ENCODE measurements at places on chromosomes 1 and 21. TPM values are rescaled to one million over a fixed set of nuclear protein-coding genes. Genes with fewer than 3 reads are reported as not detected.
A peak's percentile ranks its signal among the peaks of the same experiment; 100 is the strongest.

DNA sequence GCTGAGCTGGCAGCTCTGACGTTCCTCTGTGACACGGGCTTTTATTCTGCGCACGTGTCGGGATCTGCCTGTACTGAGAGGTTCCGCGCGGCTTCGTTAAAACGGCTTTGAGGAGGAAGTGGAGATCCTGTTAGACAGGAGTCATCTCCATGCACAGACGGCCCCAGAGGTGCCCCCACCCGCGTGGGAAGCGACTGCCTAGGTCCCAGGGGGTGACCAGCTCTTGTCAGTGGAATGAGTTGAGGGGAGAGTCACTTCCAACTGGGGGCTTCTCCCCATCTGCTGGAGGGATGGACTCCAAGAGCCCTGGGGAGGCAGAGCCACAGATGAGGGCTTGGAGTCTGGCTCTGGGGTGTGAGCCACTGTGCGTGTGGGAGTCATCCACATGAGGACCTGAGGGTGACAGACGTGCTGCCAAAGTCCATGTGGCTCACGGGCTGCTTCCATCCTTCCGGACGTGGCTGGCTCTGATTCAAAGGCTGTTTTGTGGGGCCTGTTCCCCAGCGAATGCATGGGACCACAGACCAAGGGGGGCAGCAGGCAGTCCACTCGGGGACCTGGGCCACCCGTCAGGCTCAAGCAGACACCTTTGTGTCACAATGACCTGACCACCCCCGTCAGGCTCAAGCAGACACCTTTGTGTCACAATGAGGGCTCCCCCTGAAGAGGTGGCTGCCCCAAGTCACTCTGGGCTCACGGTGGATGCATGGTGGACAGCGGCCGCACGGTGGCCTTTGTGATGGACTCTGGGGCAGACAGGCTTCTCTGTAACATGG is 26.8 kb downstream of the PTTG1IP start:
- peak; percentile 57 for DNase-seq

DNA sequence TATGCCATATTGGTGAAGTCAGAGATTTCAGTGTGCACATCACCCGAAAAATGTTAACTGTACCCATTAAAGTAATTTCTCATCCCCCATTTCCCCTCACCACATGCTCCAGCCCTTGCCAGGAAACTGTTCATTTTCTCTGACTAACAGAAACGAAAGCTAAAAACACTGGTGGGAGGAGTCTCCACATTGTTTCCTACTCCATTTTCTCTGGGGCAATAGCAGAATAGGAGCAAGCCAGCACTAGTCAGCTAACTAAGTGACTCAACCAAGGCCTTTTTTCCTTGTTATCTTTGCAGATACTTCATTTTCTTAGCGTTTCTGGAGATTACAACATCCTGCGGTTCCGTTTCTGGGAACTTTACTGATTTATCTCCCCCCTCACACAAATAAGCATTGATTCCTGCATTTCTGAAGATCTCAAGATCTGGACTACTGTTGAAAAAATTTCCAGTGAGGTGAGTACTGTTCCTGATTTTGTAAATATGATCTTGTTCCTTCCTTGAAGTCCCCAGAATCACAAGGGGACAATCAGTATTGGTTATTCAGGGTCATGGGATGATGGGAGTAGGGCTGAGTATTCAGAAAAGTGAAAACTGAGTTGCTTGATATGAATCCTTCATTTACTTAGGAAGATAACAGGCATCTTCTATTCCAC is at the start of gene IFI16:
Gene IFI16 (plus strand): TSS at position 204 of the 658 bp plus-strand sequence. CDS start 4,774 bp downstream, outside the sequence.
- DNase-seq: peak; percentile 84

DNA sequence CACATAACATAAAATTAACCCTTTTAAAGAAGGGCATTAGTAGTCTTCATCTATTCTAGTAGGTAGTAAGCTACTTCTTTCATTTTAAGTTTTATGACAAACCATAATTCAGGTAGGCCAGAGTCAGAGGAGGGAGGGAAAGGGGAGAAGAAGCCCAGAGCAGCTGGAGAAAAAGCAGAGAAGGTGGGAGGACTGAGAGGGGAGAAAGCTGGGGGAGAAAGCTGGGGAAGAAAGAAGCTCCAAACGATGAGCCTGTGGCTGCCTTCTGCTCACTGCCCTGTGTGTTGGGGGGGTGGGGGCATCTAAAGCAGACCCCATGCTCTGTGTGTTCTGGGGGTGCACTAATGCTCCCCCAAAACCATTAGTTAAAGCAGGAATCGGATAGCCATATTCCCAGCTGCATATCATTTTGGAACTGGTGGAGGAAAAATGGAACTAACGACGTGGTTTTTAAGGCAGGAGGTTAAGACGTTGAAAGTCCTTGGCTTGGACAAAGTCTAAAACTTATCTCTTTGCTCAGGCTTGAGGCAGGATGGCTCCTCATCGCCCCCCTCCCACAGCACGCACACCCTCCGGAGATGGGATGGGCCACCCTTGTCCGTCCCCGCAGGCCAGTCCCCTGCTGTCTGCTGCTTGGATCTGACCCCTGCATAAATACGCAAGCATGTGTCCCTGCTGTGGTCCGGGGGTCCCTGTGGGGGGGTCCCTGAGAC is 184.2 kb downstream of the DYRK1A start:
- no peak for DNase-seq

- peak; percentile 29 for DNase-seq
These were observed 369.7 kb downstream of the RRAGC start for GRCh38 chr1:38489844-38490270.

DNA sequence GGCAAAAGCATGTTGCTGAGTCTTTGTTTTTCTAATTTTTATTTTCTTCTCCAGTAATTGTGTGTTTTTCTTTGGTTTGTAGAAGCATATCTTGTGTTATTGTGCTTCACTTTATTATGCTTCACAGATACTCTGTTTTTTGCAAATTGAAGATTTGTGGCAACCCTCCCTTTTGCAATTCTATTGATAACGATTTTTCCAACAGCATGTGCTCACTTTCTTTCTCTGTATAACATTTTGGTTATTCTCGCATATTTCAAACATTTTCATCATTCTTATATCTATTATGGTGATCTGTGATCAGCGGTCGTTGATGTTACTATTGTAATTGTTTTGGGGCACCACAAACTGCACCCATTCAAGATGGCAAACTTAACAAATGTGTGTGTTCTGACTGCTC is 3.8 kb upstream of the ANGEL2 start:
- no peak for DNase-seq

DNA sequence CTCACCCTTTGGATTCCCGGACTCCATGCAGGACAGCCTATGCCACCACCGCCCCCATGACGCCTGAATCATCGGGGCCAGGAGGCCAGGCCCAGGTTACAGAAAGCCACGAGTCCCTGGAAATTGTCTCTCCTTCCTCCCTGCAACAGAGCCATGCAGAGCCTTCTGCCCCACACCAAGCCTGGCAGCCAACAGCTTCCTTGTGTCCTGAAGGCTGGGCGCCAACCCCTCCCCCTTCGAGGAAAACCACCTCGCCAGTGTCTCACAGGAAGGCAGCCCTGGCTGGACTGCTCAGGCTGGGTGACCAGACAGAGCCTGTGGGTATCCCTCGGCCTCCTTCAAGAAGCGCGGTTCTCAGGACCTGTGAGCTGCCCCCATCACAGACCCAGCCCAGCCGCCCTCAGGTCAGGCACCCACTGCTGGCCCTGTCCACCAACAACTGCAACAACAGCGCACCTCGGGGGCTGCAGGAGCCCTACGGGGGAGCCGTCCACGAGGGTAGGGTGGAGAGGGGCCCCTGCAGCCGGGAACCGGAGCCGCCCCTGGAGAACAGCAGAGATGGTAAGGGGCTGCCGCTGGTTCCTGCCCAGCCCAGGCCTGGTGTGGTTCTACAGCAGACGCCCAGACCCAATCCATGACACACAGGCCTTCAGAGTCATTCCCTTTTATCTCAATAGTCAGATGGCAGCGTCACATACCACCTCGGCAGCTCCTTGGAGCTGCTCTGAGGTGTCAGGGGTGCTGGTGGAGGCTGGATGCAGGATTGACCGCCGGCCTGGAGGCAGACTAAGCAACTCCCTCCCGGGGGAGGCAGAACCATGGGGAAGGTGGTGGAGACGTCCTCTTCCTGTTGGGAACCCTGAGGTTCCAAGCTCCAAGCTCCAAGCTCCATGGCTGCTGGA is 23.7 kb downstream of the KIAA1614 start:
- DNase-seq: no peak

DNA sequence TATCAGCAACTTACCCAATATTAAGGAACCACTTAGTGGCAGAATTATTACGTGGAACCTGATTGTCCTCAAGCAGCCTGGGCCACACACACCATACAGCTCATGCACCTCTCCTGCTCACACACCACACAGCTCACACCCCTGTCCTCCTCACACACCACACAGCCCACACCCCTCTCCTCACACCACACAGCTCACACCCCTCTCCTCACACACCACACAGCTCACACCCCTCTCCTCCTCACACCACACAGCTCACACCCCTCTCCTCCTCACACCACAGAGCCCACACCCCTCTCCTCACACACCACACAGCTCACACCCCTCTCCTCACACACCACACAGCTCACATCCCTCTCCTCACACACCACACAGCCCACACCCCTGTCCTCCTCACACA is 36.8 kb upstream of the LAMC2 start:
- no peak for DNase-seq

DNA sequence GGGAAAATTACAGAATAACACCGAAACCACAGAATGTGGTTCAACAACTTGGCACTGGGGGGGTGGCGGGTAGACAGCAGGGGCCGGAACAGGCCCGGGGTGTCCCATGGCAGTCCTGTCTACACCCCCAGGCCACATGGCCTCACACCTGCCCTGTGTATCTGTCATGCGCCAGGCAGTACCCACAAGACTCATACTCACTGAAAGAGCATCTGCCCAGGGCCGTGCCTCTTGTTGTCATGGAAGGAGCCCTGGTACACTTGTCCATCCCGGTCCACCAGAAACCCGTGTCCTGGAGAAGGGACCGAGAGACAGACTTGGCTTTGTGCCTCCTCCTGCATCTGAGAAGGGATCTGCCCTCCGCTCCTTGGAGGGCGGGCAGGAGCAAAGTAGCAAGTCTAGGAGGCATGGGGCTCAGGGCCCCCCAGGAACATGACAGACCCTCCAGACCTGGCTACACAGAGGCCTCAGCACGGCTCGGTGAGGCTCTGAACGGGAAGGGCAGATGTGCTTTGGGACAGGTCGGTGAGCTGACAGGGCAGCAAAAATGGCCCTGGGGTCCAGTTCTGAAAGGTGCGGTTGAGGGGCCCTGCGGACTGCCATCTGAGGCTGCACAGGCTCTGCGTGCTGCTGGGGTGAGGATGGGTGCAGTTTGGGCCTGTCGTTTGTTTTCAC is 5.6 kb downstream of the MORN1 start:
- no peak for DNase-seq

DNA sequence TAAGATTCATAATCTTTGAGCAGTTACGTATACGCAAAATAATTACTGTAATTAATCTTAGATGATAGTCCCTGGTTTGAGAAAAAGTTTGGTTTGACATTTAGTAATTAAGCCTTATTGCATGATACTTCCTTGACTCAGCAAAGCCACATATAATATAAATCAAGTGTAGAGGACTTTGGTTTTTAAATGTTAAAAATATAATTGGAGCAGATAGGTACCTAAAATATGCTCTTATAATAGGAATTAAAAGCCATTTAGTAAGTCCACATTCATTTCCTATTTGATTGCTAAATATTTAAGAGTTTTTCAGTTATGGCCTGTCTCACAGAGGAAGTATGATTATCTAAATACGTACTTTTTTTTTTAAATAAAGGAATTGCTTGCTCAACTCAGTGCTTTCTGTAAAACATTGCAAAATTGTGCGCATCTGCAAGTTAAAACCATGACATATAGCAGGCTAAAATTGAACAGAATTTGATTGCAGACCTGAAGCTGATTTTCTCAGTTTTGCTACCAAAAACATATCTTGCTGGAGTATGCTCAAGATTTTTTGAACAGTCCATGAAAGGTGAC is 20.4 kb downstream of the RPE65 start:
- DNase-seq: no peak

- DNase-seq: no peak
These were observed 96.2 kb downstream of the GALNT2 start for GRCh38 chr1:230163205-230163604.

- no peak for DNase-seq
These were observed 8.5 kb downstream of the TRIM46 start for GRCh38 chr1:155182052-155182550.

DNA sequence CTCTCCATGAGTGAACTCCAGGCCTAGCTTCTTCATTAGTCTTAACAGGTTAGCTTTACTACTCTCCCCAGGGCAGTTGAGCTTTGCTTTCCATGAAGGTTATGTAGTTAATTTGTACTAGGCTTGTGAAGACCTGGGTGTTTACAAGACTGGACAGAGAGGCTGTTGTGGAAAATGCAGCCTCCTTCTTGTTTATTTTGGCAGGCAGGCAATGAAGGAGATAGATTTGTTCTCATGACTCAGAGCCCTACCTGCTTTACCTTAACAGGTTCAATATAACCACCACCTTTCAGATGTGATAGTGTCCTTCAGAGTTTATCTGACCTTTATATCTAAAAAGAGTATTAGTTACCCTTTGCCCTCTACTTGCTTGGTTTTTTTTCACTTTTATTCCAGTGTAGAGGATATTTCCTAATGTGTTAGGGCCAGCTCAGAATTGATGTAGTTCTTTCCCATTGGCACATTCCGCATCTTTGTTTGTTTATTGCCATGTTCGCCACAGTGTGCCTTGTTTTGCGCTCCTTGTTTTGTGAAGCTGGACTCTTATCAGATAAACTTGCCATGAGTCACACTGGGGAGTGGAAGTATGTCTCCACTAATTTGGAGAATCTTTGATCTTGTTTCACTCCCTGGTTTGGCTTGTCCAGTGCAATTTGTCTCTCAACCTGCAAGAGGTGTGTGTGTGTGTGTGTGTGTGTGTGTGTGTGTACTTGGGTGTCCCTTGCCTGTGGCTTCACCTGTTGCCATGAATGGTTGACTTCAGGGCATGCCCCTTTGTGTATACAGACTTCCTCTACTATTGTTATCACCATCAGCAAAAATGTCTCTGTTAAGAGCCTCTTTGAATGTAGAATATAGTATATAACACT is 87.4 kb upstream of the MACF1 start:
- no peak for DNase-seq

DNA sequence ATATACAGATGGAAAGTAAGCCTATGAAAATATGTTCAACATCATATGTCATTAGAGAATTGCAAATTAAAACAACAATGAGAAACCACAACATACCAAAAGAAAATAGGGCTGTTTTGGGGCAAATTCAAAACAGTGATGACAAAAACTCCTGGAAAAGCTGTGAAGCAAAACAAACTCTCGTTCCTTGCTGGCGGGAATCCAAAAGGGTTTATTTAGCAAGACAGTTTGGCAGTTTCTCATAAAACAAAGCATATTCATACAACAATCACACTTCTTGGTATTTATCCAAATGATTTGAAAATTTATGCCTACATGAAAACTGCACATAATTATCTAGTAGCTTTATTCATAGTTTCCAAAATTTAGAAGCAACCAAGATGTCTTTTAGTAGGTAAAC is 44.4 kb downstream of the COL11A1 start:
- DNase-seq: no peak

Gene B3GALT2
- 1.3 TPM for total RNA-seq

Gene HTR6
- total RNA-seq: not detected

Gene CYP2J2
- total RNA-seq: 3.4 TPM

Gene RGS7
- total RNA-seq: not detected

Gene RAP1GAP
- 0.32 TPM for total RNA-seq

Gene PLEKHM2
- 56.0 TPM for total RNA-seq

Gene ADORA1
- not detected for total RNA-seq

Gene AVPR1B
- not detected for total RNA-seq
